NCI-H774 (cell line): ENCODE measurements at places on chromosomes 16 and 17.
A peak's percentile ranks its signal among the peaks of the same experiment; 100 is the strongest.

DNA sequence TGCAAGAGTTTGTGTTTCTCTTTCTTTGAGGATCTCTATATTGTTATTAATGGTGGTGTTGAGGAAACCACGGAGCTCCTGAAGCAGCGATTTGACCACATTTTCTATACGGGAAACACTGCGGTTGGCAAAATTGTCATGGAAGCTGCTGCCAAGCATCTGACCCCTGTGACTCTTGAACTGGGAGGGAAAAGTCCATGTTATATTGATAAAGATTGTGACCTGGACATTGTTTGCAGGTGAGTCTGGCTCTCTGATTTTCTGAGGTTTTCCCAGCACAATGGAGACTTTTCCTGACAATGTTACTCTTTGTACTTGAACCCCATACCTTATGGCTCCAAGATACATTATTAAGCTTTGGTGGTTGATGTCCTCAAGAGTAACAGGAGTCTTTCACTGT lies 7.8 kb downstream of the ALDH3A2 start:
- DNase-seq: no peak

- DNase-seq: peak; percentile 28
These were observed at the start of gene SLC12A4 for GRCh38 chr16:67968400-67969253. Gene SLC12A4 (minus strand): TSS chr16:67968637. CDS start chr16:67968553, 84 bp downstream.

GRCh38 chr17:17139972-17140589 lies 66.1 kb downstream of the PLD6 start:
- peak; percentile 43 for DNase-seq

DNA sequence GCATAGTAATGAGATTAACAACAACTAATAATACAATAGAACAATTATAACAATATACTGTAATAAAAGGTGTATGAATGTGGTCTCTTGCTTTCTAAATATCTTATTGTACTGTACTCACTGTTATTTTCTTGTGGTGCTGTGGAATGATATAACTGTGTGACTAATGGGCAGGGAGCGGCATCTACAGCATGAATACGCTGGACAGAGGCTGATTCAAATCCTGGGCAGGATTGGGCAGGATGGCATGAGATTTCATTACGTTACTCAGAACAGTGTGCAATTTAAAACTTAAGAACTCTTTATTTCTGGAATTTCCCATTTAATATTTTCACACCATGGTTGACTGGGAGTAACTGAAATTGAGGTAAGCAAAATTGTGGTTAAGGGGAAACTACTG lies 1239.8 kb upstream of the GOT2 start:
- DNase-seq: no peak

- no peak for DNase-seq
These were observed 10.6 kb upstream of the RHBDF2 start for GRCh38 chr17:76511668-76512365.

DNA sequence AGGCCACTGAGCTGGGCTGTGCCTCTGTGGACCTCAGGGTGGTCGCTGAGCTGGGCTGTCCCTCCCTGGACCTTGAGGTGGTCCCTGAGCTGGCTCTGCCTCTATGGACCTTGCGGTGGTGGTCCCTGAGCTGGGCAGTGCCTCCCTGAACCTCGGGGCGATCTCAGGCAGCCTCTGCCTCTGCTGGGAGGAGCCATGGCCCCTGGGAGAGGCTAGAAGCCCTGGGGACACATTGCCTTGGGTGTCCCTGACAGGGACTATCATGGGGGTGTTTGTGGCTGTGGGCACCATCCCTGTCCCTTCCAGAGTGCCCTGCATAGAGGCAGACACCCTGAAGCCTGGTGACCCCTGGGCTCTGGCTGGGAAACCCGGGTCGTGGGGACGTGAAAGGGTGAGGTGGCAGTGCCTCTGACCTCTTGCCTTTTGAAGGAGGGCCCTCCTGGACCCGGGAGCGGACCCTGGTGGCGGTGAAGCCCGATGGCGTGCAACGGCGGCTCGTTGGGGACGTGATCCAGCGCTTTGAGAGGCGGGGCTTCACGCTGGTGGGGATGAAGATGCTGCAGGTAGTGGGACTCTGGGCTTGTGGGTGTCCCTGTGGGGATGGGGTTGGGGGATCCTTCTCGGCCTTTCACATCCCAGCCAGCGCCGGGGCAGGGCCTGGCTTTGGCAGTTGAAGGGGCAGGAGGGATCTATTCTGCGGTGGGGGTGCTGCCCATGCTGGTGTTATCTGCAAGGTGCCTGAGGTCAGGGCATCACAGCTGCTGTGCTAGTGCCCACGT lies 1.8 kb downstream of the NME4 start:
- DNase-seq: no peak

DNA sequence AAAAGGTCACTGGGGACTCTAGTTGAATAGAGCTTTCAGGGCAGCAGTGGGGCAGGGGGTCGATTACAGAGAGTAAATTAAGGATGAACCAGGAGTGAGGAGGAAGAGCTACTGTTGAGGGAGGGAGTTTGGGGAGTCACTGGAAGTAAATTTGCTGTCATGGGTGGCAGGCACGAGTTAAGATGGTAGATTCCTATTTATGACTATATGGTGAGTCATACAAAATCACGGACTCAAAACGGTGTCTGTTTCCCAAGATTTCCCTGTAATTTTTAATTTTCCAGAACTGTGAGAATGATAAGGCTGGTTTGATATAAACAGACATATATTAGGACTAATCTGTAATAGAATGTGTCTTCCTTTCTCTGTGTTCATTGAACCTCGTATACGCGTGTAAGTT lies 287.6 kb upstream of the GOT2 start:
- no peak for DNase-seq

- DNase-seq: no peak
These were observed 39.9 kb upstream of the ABCC11 start for GRCh38 chr16:48287239-48287638.
